Inflammatory macrophage (primary cell): ENCODE measurements at places on chromosomes 5 and 9.

GRCh38 chr9:114450833-114451706 lies 54.2 kb downstream of the WHRN start:
- no peak for DNase-seq

GRCh38 chr9:93929231-93929630 lies 25.9 kb downstream of the BARX1 start:
- no peak for DNase-seq

- no peak for DNase-seq
Observed at GRCh38 chr9:13758936-13759335, 479.4 kb upstream of the MPDZ start.

- no peak for DNase-seq
Observed at GRCh38 chr5:598564-598890, 13.6 kb upstream of the CEP72 start.

DNA sequence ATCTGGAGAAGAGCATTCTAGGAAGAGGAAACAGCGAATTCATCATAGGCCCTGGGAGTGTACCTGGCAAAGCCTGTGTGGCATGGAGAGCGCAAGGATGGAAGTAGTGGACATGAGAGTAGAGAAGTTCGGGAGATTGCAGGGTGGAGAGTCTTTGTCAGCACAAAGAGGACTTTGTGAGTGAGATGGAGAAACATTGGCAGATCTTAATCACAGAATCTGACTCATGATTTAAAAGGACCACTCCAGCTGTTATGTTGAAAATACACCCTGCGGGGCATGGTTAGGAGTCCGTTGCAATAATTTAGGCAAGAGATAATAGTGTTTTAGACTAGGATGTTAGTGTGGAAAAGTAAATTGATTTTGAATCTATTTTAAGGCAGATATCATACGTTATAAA lies 116.9 kb downstream of the HACD4 start:
- DNase-seq = no peak

- DNase-seq = no peak
Observed at GRCh38 chr9:118595719-118596305, 773.4 kb downstream of the BRINP1 start.

DNA sequence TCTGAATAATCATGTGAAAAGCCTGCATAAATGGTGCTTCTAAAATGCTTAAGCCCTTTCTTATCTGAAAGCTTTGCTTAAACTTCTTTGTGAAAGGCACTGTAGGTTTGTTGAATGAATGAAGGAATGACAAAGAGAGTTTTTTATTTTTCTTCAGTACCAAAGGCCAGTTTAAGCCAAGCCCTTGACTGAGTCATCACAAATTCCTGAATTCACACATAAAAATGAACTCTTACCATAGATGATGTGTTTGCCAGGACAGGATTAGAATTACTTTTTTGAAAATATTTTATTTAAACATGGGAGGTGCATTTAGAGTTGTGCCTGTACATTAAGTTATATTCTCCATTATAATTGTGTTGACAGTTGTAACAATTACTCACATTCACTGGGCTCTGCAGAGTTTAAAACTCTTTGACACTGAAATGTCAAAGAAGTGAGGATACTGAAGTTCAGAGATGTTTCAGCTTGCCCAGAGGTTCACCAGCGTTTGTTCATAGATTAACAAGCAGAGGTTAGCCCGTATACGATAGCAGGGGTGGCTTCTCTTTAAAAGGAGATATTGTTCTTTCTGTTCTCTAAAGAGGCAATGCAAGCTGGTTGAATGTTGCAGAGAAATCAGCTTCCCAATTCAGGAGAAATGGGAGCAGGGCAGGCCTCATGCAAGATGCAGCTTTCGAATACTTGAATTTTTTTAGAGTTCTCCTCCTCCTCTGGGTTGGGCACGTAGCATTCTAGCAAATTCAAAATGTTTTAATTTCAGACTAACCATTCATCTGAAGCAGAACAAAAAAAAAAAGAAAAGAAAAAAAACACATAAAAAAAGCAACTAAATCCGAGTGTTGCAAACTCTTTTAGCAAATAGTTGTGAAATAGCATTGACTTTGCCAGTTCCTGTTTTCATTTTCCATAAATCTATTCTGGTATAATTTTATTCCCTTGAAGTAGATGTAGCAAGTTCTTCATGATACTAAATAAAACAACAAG lies 358.7 kb upstream of the KLF4 start:
- peak; percentile 40 for DNase-seq

- peak; percentile 47 for DNase-seq
Observed at GRCh38 chr9:98373609-98374008, 118.2 kb upstream of the TBC1D2 start.

- no peak for DNase-seq
Observed at GRCh38 chr9:12862611-12863410, 88.0 kb downstream of the LURAP1L start.

DNA sequence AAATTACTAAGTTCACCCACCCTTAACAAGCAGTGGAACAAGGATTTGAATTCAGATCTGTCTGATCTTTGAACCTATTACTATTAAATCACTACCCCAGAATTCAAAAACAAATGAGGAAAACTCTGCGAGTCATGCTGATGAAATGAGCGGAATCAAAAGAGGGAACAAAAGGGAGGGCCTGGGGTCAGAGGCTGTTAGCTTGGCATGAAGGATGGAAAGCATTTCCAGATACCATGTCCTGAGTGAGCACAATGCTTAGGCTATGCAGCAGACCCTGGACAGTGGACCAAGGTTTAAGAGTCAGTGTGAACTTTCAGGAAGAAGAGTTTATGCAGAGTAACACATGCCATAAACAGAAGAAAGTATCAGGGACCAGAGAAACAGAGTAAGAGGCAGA lies 30.5 kb downstream of the GRIA1 start:
- no peak for DNase-seq

DNA sequence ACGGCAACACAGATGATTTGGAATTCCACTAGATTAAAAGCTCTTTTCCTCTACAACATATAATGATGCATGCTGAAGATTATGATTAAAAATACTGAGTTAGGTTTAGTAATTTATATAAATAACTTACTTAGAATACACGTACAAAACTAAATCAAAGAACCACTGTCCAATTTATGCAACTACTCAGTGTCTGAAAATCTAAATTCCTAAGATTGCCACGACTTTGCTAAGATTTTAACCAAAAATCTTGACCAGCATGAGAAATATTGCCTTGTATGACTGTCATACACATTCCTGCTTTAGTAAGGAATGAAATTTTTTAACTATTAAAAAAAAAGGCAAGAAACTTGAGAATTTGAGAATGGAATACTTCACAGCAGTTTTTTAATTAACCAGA lies 292.4 kb downstream of the ZNF608 start:
- no peak for DNase-seq

GRCh38 chr5:171647043-171647903 lies 138.3 kb upstream of the SMIM23 start:
- peak; percentile 74 for DNase-seq

DNA sequence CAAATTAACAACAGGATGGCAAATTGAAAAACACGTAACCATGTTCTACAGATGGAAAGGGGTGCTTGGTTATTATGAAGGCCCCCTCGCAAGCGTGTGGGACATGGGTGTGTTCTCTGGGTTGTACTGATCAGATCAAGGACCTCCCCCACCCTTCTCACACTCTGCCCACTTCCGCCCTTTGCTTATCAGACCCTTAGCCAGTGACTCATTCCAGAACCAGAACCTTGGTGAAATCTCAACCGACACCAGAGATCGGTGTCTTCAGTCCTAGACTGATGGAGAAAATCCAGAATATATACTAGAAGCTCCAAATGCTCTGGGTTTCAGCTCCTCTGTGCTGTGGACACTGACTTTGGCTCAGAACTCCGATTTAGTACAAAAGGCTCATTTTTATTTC lies 64.9 kb downstream of the PTTG1 start:
- DNase-seq = no peak

DNA sequence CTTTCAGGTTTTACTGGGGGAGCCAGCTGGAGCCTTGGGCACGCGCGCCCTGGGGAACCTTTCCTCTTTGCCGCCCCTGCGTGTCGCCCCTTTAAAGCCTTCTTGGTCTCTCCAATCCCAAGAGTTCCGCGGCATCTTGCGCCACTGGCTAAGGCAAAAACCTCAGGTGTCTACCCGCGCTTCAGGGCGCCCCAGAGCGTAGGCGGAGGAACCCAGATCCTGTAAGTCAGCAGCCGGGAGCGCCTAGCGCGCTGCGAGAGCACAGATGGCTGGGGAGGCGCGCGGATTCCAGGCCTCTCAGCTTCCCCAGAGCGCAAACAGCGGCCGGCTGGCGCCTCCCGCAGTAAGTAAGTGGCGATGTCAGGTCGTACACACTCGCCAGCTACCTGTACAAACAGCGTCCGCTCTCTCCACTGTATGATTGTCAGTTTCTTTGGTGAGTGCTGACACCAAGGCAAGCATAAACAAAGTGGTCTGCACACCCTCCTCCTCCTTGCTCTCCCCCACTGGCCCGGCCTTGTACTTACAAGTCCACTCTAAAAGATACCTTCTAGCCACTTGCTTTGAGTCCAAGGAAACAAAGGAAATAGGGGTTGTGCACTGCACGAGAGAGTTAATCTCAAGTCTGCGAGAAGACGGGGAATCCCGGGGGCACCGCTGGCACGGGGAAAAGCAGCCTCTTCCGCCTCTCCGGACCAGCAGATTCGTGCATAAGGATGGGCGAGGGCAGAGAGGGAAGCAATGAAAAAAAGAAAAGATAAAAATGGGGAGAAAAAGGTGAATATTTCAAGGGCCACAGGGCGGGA lies 2.9 kb downstream of the HTR1A start:
- DNase-seq = no peak

DNA sequence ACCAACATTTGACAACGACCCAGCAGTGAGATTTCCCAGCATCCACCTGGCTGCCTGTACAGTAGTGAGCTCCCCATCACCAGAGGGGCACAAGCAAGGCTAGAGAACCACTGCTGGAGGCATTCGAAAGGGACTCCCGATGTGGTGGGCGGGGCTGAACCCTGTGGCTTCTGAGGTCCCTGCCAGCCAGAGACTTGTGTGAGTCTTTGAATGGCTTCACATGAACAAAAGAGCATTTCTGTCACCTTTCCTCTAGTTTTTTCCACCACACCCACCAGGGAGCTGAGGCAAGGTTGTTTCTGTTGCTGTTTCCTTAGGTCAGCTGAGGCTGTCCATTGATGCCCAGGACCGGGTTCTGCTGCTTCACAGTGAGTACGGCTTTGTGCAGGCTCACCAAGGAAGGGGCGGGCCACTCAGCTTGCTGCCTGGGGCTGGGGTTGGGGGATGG lies 15.7 kb downstream of the RGS3 start:
- DNase-seq = no peak

- no peak for DNase-seq
Observed at GRCh38 chr5:30997681-30998080, 195.8 kb upstream of the CDH6 start.

GRCh38 chr9:128992995-128993394 lies 35.1 kb downstream of the SH3GLB2 start:
- peak; percentile 5 for DNase-seq

DNA sequence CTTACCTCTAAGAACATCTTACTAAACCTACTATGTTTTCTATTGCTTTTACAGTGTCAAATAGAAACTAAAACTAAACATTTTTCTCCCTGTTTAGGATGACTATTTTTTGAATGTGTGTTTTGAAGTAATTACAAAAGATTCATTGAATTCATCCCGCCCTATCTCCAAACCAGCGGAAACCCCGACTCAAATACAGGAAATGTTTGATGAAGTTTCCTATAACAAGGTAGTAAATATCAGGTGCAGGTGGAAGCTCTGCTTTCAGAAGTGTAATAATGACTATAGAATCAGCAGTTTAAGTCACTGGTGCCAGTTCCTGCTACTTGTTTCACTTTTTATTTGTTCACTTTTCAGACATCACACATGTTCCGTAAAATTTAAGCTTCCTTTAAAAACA lies 20.0 kb downstream of the ERAP2 start:
- DNase-seq = peak; percentile 46

DNA sequence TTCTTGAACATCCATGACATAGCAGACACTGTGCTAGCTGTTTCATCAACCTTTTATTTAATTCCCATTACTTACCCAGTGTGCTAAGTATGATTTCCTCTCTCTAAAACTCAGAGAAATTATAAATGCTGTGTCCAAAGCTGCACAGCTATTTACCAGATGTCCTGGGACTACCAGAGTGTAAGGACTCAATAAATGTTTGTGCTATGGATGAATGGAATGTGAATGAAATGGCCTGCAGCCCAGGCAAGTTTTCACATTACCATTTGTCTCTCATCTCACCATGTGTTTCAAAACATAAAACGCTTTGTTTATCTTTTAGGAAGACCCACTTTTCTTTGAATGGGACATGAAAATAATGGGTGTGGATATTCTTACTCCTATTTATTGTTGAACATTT lies 96.2 kb downstream of the ARHGEF28 start:
- DNase-seq = no peak

DNA sequence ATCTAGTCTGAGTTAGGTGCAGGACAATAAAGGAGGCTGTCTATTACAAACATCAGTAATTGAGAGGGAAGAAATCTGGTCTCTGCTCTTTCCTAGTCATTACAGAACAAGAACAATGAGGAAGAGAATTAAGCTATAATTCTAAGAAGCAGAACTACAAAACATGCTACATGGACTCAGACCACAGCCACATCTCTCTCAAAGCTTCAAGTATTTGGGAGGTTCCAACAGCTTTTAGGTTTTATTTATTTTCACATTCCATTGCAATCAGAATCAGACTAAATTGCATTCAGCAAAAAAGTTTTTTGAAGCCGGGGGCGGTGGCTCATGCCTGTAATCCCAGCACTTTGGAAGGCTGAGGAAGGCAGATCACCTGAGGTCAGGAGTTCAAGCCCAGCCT lies 1.1 kb upstream of the GRPEL2 start:
- DNase-seq = no peak

GRCh38 chr5:1797855-1798254 lies 1.8 kb downstream of the MRPL36 start:
- DNase-seq = no peak

DNA sequence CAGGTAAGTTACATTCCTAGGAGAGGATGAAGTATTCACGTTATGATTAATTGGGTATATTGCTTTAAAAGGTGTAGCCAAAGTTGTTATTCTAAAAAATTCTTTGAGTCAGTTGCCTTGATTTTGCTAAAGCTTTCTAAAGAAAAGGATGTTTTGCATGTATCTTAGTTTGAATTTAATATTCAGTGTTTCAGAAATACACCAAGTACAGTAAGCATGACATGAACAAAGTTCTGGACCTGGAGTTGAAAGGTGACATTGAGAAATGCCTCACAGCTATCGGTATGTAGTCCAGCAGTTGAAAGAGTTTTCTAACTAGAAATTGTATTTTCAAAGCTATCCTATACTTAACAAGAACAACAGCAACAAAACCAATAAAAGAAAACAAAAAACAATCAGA lies 14.2 kb downstream of the ANXA1 start:
- DNase-seq = no peak

GRCh38 chr5:142048272-142048671 lies 35.4 kb upstream of the GNPDA1 start:
- no peak for DNase-seq

- no peak for DNase-seq
Observed at GRCh38 chr9:135647884-135648283, 8.5 kb upstream of the GLT6D1 start.

- DNase-seq = no peak
Observed at GRCh38 chr5:123294544-123294943, 128.7 kb downstream of the CEP120 start.

DNA sequence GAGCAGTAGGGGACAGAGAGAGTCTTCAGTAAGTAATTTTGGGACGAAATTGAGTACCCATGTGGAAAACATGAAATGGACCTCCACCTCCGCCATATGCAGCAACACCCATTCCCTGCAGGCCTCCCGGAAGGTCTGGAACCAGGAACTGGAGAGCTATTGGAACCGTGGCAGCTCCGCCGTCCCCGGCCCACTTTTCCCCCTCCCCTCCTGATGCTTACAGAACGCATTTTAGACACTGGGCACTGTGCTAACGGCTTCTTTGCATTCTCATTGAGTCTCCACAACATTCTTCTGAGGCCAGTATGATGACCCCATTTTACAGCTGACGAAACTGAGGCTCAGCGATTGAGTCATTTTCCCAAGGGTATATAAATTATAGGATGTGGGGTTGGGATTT lies 20.4 kb upstream of the ZBTB43 start:
- no peak for DNase-seq
